ENCODE measurements at places on chromosomes 2 and 18.

- no peak for DNase-seq
Measured at GRCh38 chr18:46042571-46043123, 29.4 kb downstream of the PSTPIP2 start.

DNA sequence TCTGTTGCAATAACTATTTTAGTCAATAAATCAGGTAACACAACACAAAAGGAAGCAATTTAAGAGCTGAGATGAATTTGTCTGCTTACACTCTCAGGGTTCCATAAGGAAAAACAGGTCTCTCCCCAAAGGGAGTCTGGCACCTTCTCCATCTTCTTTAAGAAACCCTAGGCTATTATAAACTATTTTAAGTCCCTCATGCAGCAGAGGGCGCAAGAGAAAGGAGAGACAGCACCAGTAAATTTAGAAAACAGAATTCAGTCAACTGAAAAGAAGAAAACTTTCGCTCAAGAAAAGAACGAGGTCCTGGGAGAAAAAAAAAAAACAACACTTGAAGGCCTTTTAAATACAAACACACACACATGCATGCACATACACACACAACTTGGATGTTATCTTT is 19.1 kb downstream of the SULT1C4 start:
- DNase-seq: no peak

DNA sequence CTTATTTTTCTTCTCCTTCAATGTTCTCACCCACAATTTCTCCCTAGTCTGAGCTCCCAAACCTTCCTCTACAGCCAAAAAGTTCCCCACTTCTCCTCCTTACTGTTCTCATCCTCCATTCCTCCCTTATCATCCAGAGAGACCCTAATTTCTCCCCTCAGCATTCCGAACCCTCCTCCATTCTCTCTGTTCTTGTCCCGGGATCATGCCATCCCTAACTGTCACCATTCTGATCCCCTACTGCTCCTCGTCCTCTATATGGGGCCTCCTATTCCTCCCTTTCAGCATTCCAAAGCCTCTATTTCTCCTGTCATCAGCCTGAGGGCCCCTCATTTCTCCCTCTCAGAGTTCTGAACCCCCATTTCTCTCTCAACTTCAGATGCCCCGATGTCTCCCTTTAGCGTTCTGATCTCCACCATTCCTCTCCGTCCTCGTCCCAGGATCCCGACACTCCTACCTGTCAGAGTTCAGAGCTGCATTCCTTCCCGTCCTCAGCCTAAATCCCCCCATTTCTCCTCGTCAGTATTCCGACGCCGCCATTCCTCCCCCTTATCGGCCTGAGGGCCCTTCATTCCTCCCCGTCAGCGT is 522 bp downstream of the MBD1 start:
- no peak for DNase-seq

GRCh38 chr2:8171608-8172007 is 510.2 kb upstream of the ID2 start:
- no peak for DNase-seq

DNA sequence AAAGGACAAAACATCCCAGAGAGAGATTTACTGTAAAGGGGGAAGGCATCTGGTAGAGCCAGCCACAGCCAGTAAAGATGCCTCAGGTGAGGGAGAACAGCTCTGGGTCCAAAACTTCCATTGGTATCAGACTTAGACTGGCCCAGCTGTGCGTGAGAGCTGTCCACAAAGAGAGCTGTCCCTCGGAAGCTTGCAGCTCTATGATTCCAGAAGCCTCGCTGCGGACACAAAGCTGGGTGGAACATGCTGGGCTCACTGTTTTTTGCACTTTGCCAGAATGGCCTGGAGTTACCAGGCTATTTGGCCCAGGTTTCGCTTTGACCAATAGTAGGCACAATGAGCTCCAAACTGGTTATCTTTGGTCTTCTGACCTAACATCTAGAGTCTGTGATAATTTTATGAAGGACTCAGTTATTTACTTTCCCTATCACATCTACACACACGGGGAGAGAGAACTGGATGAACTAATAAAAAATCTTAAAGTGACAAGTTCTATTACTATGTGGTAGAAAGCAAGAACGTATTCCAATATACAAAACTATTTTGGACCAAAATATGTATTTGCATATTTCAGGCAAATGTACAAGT is 101.9 kb downstream of the DNER start:
- no peak for DNase-seq

DNA sequence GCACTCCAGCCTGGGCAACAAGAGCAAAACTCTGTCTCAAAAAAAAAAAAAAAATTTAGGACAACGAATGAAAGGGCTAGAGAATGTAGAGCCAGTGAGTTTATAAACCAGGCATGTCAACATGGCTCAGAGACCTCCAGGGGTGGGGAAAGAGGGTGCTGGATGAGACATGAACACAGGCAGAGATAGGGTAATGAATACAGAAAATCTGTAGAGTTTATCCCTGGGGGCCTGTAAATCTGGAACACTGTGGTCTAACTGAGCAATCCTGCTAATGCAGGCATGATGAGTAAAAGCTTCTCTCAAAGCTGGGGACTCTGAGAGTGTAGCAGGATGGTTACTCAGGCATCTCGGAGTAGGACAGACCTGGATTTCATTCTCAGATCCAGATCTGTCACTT is 59.2 kb upstream of the IGFBP2 start:
- no peak for DNase-seq

- no peak for DNase-seq
Measured at GRCh38 chr2:203659331-203660049, 46.9 kb upstream of the CD28 start.

DNA sequence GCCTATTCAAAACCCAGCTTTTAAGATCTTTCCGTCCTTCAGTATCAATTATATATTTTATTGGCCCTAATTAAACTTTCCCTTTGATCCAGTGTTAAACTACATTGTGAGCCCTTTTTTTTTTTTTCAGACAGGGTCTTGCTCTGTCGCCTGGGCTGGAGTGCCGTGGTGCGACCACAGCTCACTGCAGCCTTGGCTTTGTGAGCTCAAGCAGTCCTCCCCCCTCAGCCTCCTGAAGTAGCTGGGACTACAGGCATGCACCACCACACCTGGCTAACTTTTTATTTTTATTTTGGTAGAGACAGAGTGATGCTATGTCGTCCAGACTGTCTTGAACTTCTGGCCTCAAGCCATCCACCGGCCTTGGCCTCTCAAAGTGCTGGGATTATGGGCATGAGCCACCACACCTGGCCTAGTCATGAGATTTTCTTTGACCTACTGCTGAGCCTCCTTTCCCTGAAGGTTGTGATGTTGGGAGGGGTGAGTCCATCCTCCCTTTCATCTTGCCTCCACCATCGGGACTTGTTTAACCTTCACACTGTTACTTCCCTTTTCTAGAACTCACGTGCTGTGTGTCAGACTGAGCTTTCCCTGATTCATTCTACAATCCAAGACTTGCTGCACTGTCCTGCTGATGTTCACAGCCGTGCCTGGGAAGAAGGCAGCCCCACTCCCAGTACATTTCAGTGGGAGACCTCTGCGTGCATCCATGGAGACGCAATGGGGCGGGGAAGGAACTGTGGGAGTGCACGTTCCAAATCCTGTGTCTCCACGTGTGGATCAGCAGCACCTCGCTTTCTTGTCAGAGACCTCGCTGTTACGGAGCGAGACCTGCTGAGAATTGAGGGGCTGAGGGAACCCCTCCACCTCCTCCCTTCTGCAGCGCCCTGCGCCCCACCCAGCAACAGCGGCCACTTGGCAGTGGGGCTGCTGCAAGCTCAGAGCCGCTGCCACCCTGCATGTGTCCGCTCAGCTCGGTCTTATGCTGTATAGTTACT is 10.8 kb downstream of the OXER1 start:
- DNase-seq: no peak

GRCh38 chr18:76957384-76958355 is 135.3 kb downstream of the ZNF236 start:
- no peak for DNase-seq

DNA sequence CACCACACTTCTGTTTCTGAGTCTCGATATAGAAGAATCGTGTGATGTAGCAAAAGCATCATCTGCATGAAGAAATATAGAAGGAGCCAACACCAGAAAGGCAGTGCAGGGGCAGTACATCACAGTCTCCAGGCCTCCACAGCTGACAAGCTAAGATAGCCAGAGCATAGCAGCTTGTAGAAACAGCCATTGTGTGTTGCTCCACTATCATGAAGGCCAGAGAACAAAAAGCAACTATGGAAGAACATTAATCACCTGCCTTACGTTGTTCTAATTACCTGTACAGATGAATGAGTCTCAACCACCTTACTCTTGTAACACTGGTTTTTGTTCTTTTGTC is 129.0 kb downstream of the RND3 start:
- no peak for DNase-seq

- DNase-seq: no peak
Measured at GRCh38 chr2:196200557-196200956, 29.2 kb upstream of the STK17B start.

DNA sequence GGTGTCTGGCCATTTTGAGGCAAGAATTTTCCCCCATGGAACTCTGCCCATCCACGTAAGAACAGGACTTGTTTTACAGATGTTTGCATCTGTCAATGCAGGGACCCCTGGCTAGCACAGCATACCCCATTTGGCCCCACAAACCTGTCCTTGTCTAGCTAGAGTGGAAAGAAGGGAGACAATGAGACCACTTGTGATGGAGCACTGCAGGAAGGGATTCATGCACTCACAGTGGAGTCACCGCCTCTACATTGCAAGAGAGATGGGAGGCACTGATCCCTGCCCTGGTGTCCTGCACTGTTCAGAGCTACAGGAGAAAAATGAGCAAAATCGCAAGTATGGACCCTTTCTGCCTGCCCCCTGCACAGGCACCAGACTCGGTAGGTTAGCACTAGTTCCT is 32.5 kb downstream of the NPAS2 start:
- DNase-seq: no peak

DNA sequence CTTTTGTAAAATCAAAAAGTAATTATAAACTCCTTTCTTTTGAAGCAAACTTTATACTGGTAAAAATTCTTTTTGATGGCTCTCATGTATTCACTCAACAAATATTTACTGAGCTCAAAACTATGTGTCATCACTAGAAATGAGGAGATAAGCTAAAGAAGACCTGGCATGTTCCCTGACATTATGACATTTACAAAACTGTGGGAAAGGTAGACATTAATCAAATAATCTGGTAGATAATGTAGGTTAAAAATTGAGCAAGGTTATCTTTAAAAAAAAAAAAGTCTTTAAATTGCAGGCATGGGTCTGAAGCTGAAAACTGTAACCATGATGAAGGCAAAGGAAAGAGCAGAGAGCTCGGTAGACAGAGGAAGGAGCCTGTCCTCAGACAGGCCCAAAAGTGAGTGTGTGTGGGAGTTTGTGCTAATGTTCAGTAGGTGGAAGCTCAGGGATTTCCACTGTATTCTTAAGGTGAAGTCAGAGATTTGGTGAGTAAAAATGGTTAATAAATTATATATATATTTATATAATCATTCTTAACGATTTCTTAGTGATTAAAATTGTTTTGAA is 612.9 kb downstream of the LRP1B start:
- DNase-seq: no peak

- DNase-seq: peak; percentile 9
Measured at GRCh38 chr2:71129114-71129901, 721 bp downstream of the MCEE start.

- peak; percentile 14 for DNase-seq
Measured at GRCh38 chr2:84741182-84741822, 139.6 kb downstream of the TRABD2A start.

DNA sequence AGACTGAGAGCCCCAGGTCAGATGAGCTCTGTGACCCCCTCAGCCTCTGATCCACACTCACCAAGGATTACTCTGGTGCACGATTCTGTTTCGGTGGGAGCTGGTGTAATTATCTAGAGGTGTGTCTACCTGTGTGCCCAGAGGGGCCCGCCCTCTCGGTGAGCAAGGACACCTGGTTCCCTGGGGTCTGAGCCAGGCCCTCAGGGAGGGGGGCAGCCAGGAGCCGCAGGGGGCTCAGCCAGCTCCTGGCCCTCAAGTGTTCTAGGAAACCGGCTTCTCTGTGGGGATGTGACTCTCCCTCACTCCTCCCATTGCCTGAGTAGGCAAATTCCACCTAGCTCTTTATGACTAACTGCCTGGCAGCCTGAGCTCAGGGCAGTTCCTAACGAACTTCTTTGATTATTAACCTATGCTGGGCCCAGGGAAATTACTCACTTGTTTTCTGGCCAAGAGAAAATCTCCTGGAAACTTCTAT is 17.4 kb downstream of the AGAP1 start:
- DNase-seq: peak; percentile 90

- DNase-seq: peak; percentile 39
Measured at GRCh38 chr2:224847961-224848850, 132.0 kb upstream of the CCDC195 start.

DNA sequence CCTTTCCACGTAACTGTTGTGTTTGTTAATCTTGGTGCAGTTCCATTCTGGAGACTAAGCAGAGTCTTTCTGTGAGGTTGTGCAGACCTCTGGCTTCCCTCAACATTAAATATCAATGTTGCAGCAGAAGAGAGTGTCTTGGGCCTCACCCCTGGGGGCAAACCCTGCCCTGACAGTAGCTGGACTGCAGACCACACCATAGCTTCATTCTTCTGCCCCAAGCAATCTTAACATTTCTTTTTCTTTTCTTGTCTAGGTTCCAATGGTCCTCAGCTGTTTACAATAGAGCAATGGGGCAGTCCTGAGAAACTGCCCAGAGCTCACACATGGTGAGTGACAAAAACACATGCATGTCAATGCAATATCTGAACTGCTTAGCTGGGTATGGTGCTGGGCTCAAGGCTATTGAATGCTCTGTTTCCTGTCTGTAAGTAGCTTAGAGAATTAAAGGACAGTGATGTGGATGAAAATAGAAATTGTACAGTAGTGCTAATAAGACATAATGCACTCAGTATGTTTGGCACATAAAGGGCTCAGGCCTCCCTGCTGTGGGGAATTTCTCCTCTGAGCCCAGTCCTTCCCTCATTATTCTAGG is 237.6 kb downstream of the ALPK2 start:
- peak; percentile 11 for DNase-seq
